RCC 7860 (cell line): ENCODE measurements at places on chromosomes 7 and 10.

DNA sequence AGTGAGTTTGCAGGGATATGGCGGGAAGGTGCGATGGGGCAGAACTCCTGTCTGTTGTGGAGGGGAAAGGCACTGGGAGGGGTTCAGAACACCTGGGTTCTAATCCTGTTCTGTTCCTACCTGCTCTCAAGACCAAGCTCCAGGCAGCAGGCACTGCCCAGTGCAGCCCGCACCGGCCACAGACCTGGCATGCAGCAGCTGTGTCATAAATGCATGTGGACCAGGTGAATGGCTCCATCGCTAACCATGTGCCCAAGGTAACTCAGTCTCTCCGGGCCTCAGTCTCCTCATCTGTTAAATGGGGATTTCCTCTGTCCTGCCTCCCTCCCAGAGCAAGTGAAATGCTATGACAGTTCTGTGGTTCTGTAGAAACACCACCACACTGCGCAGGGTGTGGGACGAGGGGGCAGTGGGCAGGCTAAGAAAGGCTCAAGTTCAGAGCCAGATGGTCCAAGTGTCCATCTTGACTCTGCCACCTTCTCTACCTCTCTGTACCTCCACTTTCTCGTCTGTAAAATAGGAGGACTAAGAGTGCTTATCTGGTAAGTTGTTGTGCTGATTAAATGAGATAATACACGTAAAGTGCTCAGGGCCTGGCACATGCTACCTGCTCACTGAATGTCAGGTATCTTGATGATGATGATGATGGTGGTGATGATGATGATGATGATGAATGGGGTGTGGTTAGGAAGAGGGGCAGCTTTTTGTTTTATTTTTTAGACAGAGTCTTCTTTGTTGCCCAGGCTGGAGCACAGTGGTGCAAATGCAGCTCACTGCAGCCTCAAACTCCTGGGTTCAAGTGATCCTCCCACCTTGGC lies 22.9 kb downstream of the ATP6V1F start:
- no peak for DNase-seq

- DNase-seq = no peak
Measured at GRCh38 chr7:51315393-51316261, 982 bp downstream of the COBL start.

DNA sequence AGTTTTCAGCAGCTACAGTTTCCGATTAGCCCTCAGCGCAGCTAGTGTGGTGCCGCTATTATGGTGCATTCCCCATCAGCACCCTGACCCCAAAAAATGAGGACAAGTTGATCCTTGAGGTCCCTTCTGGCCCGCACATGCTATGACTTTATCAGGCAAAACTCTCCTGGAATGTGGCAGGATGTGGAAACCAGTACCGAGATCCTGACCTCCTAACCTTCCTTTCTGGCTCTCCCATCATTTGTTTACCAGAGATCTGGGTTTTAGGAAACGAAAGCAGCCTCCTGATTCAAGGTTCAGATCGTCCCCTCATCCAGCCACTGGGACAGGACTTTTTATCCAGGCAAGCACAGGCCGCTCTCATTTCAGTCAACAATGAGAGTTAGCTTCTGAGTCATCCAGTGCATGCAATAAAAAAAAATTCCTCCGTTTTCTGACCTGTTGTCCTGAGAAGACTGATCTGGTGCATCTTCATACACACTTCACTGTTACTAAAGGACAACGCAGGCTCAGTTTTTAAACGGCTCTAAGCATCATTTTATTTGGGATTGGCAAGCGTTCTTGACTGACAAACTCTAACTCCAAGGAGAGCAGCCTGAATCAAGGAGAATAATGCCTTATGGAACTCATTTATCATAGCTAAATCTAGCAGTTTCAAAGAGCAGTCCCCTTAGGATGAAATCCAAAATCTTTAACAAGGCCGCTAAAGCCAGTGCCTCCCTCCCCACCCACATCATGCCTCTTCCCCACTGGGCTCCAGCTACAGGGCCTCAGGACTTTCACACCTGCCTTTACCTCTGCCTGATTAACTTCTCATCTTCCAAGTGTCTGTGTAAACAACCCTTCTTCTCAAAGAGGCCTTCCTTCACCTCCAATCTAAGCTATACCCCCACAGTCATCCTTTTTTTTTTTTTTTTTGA lies 17.1 kb downstream of the PDLIM1 start:
- DNase-seq = peak; percentile 86

DNA sequence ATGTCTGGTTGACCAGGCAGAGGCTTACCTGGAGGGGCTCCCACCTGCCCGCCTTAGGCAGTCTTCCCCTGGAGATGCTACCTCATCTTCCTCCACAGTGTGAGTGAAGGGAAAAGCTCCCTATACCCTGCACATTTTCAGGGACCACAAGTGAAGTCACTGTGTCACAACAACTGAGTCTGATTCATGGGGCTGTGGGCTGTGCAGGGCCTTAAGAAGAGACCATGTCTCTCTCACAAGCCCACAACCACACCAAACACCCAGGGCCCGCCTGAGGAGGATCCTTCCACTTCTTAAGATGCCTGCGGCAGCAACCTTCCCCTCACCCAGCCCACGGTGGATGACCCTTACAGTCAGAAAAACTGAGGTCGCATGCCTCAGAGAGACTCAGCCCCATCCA lies 118.3 kb downstream of the KMT2E start:
- DNase-seq = no peak

DNA sequence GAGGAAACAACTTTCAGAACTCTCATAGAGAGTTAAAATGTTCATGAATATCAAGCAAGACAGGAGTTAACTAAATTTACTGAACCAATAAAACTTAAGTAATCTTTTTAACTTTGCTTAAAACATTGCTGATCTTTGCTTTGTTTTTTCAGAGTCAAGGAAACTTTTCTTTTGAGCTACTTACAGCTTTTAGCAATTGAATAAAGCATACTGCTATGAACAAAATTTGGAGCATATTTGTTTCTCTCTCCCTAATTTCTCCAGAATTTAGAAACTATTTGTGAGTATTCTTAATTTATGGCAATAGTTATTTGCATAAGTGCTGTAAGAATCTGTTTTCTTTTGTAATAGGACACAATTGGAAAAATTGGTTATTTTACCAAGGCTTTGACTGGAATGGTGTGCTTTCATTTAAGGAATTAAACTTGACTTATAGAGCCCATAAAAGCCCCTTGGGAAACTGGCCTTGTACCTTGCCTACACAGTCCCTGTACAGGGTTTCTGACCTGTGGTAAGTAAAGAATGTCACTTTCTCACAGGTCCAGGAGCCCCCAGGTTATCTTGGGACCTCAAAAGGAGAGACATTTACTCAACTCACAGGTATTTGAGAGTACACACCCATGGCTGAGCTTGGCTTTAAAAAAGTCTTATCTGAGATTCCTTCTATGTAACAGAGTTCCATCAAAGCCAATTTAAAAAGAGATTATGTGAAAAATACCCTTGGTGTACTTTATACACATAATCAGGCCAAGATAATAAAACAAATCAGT lies 23.3 kb upstream of the KIAA1549 start:
- DNase-seq = no peak

DNA sequence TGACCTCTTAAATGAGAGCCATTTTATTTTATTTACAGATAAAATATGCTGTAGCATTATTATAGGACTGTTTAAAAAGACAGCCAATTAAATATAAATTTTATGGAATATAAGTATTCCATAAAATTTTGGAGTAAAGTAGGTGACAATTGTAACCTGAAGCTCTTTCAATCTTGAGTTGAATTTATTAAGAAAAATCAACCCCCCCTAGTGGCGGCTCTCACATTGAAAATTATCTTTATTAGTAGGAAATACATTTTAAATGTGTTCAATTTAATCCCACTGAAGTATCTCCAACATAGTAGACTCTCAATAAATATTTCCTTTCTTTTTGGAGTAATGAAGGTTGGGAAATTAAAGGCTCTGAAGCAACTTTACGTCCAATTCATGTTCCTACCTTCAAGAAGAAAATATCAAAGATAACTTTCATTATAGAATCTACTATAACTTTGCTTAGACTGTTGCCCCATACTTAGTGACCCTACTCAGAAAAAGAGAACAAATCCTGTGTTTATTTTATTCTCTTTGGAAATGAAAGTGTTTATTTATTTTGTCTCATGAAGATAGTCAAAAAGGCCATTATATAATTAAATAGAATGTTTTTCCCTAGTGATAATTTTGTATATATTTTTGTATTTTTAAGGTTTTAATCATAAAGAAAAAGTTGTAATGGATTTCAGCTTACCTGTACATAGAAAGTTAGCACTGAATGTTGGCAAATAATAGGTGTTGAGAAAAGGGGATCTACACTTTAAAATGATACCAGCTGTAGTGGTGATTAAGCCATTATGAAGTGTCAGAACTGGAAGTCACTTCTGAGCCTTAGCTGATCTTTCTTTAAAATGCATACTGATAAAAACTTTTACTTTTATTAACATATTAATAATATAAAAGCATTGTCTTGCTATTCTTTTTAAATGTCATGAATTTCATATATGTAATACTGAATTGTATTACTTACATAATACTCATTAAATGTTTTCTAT lies 3.3 kb downstream of the AHR start:
- DNase-seq = no peak

DNA sequence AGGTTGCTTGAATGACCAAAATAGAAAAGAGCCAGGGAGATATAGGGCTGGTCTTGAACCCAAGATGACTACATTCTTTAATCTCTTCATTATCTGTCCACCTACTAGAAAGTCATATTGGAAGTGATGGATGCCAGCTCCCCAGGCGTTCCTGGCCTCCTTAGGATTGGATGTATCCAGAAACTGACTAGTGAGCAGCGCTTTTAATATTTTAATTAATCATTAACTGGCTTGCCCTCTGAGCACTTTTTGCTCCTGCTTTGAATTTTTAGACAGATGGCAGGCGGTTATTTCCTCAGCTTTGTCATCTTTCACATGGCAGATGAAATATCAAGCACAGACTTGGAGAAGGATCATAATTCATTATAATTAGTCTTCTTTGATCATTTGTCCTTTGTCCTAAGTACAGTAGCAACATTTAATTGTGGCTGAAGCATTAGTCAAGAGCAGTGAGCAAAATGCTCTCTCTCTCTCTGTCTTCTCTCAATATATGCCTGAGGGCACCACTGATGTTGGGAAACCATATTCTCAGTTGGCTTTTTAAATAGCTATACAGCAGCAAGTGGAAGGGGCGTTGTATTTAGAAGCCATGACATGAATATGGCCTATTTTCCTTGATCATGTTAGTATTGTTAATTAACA lies 588.0 kb downstream of the NRG3 start:
- no peak for DNase-seq
